ENCODE measurements at places on chromosomes 1 and 21. TPM values are rescaled to one million over a fixed set of nuclear protein-coding genes. Genes with fewer than 3 reads are reported as not detected.
A peak's percentile ranks its signal among the peaks of the same experiment; 100 is the strongest.

- no peak for DNase-seq
Measured at GRCh38 chr1:161091796-161092507, 2.6 kb upstream of the NECTIN4 start.

DNA sequence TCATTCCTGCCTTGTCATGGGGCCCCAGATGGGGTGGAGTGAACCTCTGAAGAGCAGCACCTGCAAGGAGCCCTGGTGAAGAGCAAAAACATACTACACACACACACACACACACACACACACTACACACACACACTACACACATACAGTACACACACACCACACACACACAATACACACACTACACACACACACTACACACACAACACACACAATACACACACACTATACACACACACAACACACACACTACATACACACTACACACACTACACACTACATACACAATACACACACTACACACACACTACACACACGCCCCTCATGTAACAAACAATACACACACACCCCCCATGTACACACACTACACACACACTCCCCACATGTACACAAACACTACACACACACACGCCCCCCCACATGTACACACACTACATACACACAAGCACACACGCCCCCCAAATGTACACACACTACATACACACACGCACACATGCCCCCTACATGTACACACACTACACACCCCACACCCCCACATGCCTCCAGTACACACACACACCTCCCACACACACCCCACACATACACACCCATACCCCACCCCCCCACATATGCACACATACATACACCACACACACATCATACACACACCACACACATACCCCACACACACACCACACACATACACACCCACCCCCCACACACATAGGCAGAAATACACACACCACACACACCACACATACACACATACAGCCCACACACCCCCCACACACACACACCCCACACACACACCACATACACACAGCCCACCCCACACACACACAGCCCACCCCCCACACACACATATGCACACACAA, 9.3 kb downstream of the SLC2A5 start:
- no peak for DNase-seq

GRCh38 chr1:157181258-157181657, 43.1 kb upstream of the ETV3 start:
- no peak for DNase-seq

DNA sequence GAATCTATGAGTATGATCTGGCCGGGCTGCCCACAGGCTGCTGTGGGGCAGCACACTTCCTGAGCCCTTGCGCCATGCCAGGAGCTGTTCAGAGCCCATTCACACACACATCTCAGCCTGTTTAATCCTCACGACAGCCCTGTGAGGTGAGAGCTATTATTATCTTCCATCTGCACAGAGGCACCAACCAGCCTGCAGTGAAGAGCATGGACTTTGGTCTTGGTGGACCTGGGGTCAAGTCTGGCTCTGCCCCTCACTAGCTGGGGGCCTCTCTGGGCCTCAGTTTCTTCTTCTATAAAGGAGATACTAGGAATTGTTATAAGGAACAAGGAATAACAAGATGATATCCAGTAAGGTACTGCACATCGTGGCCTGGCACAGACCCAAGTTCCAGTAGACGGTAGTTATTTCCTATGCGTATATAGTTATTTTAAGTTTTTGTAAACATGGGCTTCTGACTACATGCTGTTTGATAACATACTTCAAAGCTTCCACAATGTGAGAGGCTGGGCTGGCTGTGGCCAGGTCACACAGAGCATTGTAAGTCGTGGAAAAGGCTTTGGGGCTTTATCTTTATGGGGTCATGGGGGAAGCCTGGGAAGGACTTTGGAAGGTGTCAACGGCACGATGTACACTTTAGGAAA, 3.4 kb upstream of the PADI2 start:
- peak; percentile 46 for DNase-seq

DNA sequence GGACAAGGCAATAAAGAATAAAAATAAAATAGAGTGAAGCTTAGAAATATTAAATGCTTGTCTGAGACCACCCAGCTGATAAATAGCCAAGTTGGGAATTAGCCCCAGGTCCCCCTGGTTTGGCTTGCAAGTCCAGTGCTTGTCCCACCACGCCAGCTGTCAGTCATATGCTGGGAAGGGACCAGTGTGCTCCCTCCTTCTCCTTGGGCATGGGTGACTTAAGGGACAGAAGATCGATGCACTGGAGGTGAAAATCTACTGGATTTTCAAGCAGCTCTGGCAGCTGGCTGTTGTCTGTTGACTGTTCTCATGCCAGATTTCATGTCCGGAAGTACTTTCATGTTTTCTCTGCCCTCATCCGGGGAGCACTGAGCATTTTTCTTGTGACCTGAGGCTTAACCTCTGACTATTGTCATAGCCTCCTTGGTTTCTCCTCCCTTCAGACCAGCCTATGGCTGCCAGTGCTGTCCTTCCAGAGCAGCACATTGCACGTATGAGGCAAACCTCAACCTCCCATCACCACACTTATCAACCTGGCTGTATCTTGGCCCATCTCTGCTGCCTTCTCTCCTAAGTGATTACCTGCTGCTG, 12.4 kb downstream of the LMOD1 start:
- no peak for DNase-seq

Gene OR2L8
- not detected for total RNA-seq

Gene LRRC71
- not detected for total RNA-seq
